ENCODE measurements at places on chromosomes 6 and 20.

GRCh38 chr6:30568245-30568644, 3.0 kb upstream of the ABCF1 start:
- DNase-seq: no peak

- no peak for DNase-seq
These were observed 43.0 kb downstream of the TIAM2 start for GRCh38 chr6:155038104-155038503.

- no peak for DNase-seq
These were observed 36.5 kb downstream of the PPP1R16B start for GRCh38 chr20:38842026-38842425.

DNA sequence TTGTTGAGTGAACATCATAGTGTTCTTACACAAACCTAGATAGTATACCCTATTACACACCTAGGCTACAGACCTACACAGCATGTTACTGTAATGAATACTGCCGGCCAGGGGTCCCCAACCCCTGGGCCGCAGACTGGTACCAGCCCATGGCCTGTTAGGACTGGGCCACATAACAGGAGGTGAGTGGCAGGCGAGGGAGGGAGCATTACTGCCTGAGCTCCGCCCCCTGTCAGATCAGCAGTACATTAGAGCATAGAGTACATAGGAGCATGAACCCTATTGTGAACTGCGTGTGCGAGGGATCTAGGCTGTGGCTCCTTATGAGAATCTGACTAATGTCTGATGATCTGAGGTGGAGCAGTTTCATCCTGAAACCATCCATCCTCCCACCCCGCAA, 126.3 kb downstream of the PRND start:
- no peak for DNase-seq

DNA sequence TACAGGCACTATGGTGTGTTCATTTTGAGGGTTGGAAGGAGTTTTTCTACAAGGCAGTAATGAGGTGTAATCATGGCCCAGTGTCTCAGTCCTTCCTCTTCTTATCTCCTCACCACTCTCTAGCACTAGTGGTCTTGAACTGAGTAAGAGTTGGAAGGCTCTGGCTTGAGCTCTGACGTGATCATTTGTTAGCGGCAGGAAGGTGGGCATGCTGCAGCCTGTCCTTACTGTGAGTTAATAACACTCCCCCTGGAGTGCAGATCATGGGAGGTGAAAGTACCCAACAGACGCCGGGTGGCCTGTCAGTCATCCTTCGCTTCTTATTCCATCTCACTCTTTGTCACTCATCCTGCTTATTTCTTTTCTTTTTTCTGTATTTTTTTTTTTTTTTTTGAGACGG, 356.9 kb downstream of the CDKAL1 start:
- no peak for DNase-seq

GRCh38 chr6:130632277-130632676, 194.9 kb upstream of the SMLR1 start:
- DNase-seq: no peak

GRCh38 chr20:57663681-57664451, 43.6 kb upstream of the ZBP1 start:
- DNase-seq: peak; percentile 8

GRCh38 chr6:54856129-54856528, 9.6 kb downstream of the FAM83B start:
- no peak for DNase-seq

DNA sequence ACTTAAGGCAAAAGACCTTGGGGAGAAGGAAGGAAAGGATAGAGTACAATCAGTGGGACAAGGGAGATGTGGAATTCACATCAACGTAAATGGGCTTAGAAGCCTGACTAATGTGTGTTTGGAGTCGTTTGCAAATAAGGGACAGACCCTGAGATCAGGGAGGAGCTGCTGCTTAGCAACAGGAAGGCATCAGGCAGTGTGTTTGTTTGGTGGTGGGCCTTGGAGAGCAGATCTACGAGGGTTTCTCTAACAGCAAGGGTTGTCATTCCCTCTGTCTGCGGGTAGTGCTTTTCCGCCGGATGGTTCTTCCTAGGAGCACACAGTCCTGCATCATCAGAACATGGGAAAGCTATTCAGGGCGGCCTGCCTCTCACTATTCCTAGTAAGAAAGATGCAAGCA, 40.4 kb downstream of the C6orf118 start:
- no peak for DNase-seq

DNA sequence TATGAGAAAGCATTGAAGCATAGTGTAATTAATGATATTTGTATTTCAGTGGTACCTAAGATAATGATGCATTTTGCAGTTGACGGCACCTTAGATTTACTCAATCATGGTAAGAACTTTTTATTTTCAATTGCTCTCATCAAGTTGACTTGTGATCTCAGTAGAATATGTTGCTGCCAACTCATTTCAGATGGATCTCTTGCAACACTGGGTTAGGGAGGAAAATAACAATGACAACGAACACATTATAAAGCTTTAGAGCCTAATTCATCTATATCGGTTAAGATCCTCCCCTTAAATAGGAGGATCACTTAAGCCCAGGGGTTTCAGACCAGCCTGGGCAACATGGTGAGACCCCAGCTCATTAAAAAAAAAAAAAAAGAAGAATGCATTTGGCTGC, 18.0 kb upstream of the TBC1D22B start:
- no peak for DNase-seq

- DNase-seq: peak; percentile 38
These were observed 57.2 kb upstream of the MYL9 start for GRCh38 chr20:36483919-36484808.

DNA sequence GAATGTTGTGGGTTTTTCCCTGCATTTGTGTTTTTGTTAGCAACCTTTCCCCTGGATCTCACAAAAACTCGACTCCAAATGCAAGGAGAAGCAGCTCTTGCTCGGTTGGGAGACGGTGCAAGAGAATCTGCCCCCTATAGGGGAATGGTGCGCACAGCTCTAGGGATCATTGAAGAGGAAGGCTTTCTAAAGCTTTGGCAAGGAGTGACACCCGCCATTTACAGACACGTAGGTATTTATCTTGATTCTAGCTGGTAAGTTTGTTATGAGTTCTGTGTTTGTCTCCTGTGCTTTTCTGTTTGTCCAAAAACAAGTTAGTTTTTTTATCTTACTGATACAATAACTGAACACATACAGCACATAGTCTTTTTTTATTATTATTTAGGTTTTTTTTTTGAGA, 3.0 kb downstream of the SLC25A27 start:
- DNase-seq: peak; percentile 31

DNA sequence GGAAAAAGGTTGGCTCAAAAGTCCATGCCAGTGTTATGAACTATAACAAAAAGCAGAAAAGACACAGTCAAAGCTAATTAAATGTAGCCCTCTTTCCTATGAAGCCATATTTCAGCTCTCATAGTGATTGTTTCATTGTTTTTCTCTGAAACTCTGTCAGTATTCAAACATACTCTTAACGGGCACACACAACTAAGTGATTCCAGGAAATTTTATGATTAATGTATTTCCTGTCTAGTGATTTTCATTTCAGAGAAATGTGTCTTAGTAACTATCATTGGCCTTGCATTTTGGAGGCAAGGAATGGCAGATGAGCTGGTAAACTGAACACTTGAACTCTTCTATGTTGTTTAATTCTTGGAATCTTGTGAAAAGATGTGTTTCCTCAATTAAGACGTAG, 68.0 kb downstream of the CLVS2 start:
- DNase-seq: no peak

- DNase-seq: no peak
These were observed at the start of gene TAAR5 for GRCh38 chr6:132589454-132589853. Gene TAAR5, minus strand, starts transcription at chr6:132589741. Its CDS starts 55 bp downstream, at chr6:132589686.

DNA sequence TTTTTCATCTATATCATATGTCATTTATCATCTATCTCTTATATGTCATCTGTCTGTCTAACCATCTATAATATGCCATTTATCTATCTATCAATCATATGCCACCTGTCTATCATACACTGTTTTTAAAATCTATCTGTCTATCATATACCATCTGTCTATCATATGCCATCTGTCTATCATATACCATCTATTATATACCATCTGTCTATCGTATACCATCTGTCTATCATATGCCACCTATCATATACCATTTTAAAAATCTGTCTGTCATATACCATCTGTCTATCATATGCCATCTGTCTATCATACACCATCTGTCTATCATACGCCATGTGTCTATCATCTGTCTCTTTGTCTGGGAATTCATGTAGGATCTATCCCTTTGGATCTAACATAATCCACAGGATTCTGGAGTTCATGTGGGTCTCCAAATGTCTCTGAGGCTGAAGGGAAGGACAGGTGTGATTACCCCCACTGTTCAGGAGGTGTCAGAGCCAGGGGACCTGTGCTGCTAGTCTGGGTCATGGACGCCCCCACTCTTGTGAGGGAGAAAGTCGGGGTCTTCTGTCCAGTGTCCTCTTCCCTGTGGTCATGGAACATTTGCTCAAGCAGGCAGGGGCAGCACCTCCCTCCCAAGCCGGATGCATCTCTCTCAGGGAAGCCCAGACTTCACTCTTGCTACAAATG, 36.9 kb upstream of the FRMD1 start:
- no peak for DNase-seq

GRCh38 chr6:106512968-106513574, 116.2 kb downstream of the RTN4IP1 start:
- DNase-seq: no peak

GRCh38 chr6:1597924-1598323, 11.8 kb upstream of the FOXC1 start:
- DNase-seq: no peak

DNA sequence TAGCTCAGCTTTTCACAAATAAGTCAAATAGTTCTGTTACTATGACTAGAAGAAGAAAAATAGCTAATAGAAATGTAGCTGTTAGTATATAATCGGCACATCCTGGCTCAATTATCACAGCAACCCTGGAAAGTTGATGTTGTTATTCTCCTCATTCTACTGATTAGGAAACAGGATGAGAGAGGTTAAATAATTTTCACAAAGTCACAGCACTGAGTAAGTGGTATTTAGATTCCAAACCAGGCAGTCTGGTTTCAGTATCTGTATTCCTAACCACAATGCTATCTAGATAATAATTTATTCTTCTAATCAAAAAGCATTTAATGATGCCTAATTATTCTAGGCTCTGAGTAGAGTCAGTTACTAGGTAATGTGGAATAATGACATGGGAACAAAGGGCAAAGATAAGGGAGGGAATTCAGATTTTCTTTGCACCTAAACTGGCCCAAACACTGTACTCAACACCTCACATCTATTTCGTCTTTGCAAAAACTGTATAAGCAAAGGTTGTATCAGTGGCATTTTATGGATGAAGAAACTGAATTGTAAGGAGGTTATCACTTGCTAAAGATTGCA, 51.3 kb downstream of the PDE7B start:
- DNase-seq: no peak

- DNase-seq: no peak
These were observed 12.2 kb downstream of the RRP36 start for GRCh38 chr6:43033496-43034189.

DNA sequence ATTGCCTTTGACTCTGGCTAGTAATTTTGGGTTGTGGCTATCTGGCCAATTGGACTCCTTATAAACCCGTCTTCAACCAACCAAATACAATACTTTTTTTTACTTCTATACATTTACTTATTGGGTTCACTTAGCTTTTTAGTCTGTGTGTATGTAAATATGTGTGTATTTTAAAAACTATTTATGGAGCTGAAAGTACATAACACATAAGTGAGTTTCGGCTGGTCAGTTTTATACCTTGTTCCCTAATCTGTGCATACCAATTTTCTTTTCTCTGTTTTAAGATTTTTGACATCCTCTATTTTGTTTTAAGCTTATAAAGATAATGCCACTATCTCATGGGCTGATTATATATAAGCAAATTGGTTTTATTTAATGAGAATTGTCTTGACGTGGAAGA, 129.5 kb downstream of the LRRC1 start:
- DNase-seq: no peak

DNA sequence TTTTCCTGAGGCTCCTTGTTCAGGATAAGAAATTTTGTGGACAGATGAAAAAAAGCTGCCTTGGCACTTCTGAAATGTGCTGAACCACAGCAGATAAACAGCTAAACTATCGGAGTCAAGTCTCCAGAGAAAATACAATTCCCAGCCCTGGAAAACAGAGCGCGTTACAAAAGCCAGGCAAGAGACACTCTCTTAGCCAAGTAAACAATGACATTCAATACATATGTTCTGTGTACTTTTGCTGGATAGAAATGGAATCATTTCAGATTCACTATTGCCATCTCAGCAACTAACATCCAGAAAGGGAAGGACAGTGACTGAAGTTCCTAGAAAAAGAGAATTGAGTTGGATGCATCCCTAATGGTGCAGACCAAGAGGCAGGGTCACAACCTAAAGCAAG, 196.8 kb upstream of the NRSN1 start:
- DNase-seq: no peak

DNA sequence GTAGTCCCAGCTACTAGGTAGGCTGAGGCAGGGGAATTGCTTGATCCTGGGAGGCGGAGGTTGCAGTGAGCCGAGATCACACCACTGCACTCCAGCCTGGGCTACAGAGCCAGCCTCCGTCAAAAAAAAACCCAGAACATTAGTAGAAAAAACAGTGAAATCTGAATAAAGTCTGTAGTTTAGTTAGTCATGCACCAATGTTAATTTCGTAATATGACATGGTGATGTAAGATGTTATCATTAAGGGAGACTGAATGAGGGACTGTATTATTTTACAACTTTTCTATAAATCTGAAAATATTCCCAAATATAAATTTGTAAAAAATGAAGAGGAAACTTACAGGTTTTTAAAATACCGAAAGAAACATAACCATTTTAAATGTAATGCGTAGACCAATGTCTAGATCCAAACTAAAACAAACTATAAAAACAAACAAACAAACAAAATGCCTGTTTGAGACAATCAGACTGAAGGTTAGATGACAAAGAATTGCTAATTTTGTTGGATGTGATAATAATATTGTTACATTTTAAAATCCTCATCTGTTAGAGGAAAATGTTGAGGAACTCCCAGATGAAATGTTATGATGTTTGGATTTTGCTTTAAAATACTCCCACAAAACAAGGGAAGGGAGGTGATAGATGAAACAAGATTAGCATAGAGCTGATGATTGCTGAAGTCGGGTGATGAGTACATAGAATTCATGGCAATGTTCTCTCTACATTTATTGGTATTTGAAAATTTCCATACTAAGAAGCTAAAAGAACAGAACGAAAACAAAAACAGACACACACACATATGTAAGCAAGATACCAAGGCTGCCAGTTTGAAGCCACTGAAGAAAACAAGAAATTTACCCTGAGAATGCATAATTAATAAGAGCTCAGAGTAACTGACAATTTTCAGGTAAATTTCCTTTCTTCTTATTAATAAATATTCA, 1.8 kb downstream of the GSTA4 start:
- no peak for DNase-seq

GRCh38 chr6:89221971-89222711, 5.0 kb upstream of the GABRR1 start:
- no peak for DNase-seq

All from BE2C (cell line).